ENCODE measurements at places on chromosomes 7 and 10.

DNA sequence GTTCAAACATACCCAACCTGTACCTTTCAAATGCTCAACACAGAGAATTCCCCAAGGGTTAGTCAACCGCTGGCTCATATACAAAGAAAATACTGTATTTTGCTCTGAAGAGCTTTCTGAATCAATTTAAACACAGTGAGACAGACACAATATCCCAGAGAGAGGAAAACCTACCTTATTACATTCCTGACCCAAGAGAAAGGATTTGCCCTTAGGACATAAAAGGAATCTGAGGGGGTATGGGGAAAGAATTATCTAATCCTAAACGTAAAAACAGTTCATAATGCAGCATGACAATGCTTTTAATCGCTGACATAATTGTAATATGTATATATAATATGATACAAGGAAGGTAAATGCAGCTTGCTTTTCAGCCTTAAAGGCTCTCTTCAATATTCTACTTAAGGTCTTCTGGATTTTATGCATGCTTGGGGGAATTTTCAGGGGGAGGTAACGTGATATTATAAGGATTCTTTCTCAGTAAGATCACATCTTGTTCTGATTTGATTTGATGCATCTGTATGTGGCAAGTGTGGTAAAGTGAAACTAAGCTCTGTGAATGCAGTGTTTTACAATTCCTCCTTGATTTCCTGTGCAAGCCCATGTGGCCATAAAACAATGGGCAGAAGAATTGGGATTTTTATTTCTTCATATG is 240.5 kb downstream of the GLI3 start:
- peak; percentile 83 for DNase-seq

- no peak for DNase-seq
Observed at GRCh38 chr7:24434972-24435371, 138.3 kb upstream of the PALS2 start.

GRCh38 chr7:609365-609764 is 89.7 kb upstream of the PDGFA start:
- DNase-seq: no peak

DNA sequence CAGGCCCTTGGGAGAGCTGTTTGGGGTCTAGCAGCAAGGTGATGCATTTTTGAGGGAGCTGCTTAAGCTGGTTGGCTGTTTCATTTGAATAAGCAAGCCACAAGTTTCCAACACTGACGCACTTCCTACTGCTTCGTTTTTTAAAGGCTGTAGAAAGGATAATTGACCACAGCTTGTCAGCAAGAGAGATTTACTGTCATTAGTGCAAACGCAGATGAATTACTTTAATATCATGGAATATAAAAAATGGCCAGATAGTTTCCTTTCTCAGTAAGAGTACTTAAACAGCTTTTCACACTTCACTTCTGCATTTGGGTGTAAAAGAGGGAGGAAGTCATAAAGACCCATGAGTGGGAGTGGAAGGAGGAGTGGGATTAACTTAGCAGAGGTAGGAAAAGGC is 61.5 kb downstream of the FZD1 start:
- no peak for DNase-seq

DNA sequence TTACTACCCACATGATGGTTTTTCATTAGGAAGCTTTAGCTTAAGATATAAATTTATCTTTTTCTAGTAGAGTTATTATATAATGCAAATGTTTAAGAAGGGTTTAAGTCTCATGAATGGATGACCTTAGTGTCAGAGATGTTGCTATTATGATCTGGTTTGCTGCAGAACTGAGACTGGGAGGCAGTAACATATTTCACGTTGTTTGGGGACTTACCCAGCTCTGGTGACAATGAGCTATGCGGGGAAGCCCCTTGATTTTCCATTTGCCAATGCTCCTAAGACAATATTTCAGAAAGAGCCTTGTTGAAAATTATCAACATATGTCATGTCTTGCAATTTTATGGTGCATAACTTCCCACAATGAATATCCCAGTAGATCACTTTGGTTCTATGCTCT is 754.6 kb downstream of the REEP3 start:
- DNase-seq: no peak

- no peak for DNase-seq
Observed at GRCh38 chr7:111229916-111230315, 139.0 kb downstream of the LRRN3 start.

- DNase-seq: peak; percentile 76
Observed at GRCh38 chr7:44853391-44853790, 5.5 kb upstream of the H2AZ2 start.

DNA sequence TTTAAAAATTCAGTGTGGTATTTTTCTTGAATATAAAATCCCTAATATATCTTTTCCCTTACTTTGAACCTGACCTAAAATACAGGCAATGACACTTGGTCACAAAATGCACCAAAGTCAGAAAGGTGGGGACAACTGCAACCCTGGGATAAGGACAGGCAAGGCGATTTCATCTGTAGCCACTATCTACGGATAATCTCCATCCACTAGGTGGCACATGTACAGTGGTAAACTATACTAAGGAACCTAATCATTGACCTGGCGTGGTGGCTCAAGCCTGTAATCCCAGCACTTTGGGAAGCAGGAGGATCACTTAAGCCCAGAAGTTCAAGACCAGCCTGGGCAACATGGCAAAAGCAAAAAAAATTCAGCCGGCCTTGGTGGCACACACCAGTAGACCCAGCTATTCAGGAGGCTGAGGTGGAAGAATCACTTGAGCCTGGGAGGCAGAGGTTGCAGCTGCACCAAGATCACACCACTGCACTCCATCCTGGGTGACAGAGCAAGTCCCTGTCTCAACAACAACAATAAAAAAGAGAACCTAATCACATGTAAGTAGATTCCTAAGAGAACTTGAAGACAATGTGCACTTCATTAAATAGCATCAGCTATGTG is 98.9 kb downstream of the KMT2C start:
- DNase-seq: peak; percentile 37

- peak; percentile 11 for DNase-seq
Observed at GRCh38 chr7:40135317-40135610, 459 bp downstream of the SUGCT start.

DNA sequence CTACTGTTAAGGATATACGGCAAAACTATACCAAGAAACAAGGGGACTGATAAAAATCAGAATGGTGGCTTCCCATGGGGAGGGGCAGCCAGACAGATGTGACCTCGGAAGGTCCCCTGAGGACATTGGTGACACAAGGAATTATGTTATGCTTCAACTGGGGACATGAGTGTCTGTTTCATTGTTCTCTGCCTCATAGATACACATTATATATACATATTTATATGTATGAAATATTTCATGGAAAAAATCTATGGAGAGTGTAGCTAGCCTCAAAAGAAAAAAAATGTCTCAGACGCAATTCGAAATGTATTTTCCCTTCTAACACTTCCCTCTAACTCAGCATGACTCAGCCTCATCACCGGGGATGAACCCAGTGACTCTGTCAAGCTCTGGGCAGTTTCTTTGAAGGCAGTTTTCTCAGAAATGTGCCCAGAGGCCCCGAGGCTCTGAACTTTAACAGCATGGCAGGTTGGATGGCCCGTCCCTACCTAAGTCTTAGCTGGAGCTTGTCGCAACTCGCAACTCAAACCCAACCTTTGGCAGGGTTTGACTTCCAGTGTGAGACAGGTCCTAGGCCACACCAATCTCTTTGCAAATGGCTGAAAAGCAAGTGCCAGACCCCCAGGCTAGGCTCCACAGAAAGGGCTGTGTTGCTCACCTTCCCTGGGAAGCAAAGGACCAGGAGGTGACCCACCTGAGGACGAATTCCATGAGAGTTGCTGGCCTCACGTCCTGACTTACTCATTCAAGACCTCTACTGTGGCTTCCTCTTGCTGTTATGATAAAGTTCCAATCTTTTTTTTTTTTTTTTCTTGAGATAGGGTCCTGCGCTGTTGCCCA is 86.9 kb downstream of the CARD11 start:
- peak; percentile 94 for DNase-seq

GRCh38 chr7:40721342-40721949 is 586.6 kb downstream of the SUGCT start:
- DNase-seq: no peak

GRCh38 chr7:64811767-64812166 is 17.5 kb downstream of the ZNF138 start:
- no peak for DNase-seq

DNA sequence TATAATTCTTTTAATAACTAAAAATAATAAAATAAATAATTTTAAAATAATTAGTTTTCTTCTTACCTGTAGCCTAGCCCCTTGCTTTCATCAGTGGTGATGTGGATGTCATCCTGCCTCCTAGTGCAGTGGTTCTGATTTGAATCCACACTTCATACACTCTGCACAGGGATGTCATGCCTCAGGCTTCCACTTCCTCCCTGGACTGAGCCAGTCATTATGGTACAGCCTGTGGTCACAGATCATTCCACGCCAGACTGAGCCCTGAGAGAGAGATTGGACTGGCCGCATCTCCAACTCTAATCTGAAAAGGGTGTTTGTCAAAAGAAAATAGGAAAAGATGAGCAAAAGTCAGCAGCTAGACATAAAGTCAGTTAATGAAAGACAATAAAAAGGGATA is 436.2 kb upstream of the IGFBP3 start:
- DNase-seq: no peak

GRCh38 chr10:71346731-71347130 is 27.7 kb downstream of the SLC29A3 start:
- no peak for DNase-seq

GRCh38 chr10:18658271-18659124 is 733 bp upstream of the ARL5B start:
- DNase-seq: peak; percentile 39

GRCh38 chr10:61986382-61986781 is 84.9 kb downstream of the ARID5B start:
- no peak for DNase-seq

DNA sequence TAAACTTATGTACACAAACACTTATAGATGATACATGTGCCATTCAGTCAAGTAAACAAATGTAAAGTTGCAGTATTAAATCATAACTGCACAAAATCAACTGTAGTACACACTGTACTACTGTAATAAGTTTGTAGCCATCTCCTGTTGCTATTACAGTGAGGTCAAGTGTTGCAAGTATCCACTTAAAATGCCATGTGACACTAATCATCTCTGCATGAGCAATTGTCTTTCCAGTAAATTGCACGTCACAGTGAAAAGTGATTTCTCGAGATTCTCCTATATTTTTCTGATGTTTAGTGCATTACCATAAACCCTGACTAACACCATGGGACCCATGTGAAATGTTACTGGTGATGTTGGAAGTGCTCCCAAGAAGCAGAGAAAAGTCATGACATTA is 293.3 kb upstream of the SP4 start:
- no peak for DNase-seq

DNA sequence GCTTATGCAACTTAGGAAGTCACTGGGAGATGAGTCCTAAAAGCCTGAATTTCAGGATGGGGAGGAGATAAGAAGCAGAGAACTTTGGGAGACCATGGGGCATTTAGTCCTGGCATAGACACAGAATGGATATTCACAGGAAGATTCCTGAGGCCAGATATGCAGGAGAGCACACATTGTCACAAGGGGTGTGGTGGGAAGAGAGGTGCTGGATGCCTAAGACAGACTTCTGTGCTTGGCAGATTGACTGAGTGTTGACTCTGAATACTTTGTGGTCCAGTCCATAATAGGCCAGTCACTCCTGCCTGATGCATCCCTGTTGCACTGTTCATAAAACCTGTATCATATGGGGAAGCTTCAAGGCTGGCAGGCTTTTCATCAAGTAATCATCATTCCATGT is 18.5 kb downstream of the SRI start:
- no peak for DNase-seq

GRCh38 chr10:1380088-1380671 is 324.0 kb downstream of the WDR37 start:
- DNase-seq: no peak

- DNase-seq: no peak
Observed at GRCh38 chr7:105027176-105027853, 13.3 kb downstream of the KMT2E start.

DNA sequence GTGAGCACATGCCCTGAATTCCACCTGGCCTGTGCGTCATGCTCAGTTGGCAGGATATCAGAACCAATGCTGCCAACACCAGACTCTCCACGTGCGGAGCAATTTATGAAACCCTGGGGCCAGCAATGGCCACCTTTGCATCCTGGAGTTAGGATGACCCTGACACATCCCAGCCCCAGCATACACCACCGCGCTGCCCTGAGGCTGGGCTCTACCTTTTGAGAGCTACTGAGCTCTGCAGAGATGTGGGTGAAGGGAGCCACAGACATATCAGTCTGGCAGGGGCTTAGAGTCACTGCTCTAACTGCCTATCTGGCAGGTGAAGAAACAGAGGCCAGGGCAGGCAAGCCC is 41.9 kb downstream of the SYPL1 start:
- peak; percentile 67 for DNase-seq

- no peak for DNase-seq
Observed at GRCh38 chr7:142749218-142749993, at the start of gene PRSS1. TSS of gene PRSS1 (plus strand) at chr7:142749472. CDS start at chr7:142749485, 13 bp downstream.

DNA sequence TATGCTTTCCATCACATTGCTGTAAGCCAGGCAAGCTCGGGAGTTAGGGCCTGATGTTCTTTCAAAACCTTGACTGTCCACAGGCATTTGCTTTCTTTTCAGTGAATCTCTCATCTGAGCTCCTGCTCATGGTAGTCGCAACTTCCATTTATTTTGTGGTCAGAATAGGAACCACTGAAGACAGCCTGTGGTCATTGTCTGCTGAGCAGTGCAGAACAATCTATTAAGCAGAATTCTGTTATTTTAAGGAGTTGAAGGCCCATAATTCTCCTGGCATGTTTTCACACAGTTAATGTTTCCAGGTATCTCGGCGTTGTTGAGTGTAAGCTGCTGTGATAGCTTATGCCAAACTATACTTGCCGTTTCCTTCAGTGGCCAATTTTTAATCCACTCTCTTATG is 491.1 kb upstream of the AKR1E2 start:
- no peak for DNase-seq

- no peak for DNase-seq
Observed at GRCh38 chr10:90635111-90635765, 222.6 kb downstream of the HTR7 start.

- DNase-seq: no peak
Observed at GRCh38 chr7:64946772-64947171, 43.7 kb downstream of the ZNF273 start.

DNA sequence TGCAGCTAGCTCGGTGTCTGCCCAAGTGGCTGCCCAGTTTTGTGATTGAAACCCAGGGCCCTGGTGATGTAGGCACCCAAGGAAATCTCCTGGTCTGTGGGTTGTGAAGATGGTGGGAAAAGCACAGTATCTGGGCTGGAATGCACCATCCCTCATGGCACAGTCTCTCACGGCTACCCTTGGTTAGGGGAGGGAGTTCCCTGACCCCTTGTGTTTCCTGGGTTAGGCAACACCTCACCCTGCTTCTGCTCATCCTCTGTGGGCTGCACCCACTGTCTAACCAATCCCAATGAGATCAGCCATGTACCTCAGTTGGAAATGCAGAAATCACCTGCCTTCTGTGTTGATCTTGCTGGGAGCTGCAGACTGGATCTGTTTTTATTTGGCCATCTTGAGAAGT is 27.6 kb downstream of the GIMAP4 start:
- no peak for DNase-seq

- no peak for DNase-seq
Observed at GRCh38 chr10:104452977-104453376, 99.3 kb downstream of the CFAP58 start.

DNA sequence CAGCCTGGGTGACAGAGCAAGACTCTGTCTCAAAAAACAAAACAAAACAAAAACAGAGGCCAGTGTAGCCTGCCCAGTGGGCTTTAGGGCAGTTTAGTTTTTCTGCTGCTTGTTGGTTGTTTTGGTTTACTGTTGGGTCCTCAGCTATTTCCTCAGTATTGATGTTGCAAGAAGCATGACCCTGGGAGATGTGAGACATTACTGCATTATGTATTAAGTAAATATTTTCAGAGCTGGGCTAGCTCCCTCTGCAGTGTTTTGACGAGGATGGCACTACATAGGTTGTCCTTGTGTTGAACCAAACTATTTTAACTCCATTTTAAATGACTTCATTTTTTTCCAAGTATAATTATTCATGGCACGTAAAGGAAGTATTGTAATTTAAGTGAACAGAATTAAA is 4.8 kb downstream of the AKAP9 start:
- peak; percentile 20 for DNase-seq

All from mammary epithelial cell (primary cell).